ENCODE measurements at places on chromosomes 7 and 10.

DNA sequence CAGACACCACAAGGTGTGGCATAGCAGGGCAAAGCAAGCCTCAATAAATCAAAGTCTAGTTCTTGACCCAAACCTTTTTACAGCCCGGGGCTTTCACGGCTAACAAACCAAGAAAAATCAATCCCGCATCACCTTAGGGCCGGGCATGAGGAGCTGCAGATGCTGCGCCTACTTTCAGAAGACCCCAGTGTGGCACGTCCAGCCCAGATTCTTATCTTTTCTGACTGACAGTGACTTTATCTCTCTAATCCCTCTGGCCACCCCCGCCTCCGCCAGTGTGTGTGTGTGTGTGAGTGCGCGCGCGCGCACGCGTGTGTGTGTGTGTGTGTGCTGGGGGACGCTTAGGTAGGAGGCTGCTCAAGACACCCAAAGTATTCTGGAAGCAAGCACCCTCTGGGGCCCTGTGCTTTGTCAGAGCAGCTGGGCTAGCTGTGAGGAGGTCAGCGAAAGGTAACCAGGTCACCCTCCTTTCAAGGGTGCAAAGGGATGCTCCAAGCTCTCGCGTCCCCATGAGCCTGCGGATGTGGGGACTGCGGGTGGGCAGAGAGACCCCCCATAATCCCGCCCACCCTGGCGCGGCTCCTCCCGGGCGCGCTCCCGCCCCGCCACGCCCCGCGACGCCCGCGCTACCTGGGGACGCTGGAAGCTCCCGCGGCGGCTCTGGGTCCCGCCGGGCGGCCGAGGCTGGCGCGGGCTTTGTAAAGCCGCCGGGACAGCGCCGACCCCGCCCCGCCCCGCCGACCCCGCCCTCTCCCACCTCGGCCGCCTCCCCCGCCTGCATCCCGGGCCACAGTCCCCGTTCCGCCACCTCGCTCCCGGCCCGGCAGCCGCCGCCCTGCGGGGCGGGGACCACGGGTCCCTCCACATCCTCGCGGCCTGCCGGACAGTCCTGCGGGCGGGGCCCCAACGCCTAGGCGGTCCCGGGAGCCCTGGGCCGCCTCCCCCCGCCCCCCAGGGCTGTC, 57.1 kb upstream of the RHOBTB1 start:
- peak; percentile 32 for DNase-seq

DNA sequence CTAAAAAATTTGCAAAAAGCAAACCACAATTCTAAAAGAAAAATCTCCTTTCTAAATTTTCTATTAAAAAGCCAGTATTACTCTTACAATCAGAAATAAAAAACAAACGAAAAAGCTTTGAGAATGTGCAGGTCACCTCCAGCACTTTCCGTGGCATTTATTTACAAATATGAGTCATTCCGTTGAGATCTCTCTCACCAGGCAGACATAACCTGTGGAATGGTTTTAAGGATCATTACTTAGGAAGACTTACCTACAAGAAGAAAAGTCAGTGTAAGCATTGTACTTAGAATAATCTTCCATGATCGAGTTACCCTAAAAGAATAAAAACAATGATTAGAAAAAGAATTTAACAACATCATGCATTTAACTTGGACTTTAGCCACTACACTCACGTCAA, 3.3 kb downstream of the SUN3 start:
- DNase-seq, result no peak

- no peak for DNase-seq
These were observed 381.3 kb upstream of the NFE2L3 start for GRCh38 chr7:25770670-25771069.

GRCh38 chr7:134920026-134920753, 66.1 kb upstream of the AGBL3 start:
- peak; percentile 92 for DNase-seq

DNA sequence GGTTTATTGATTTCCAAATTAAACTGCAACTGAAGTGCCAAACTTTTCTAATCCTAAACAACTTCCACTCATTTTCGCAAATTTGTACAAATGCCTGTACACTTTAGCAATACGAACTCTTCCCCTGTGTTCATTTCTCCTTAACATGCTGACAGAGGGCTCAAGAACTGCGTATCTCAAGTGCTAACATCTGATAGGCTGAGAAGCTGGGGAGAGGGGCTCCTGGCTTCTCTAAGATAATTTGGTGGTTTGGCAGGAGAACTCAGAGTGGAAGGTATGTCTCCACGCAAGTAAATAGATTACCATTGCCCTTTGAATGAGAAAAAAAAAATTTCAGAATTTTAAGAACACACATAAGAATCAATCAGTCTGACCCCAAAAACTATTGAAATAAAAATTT, 53.3 kb upstream of the ANLN start:
- no peak for DNase-seq

DNA sequence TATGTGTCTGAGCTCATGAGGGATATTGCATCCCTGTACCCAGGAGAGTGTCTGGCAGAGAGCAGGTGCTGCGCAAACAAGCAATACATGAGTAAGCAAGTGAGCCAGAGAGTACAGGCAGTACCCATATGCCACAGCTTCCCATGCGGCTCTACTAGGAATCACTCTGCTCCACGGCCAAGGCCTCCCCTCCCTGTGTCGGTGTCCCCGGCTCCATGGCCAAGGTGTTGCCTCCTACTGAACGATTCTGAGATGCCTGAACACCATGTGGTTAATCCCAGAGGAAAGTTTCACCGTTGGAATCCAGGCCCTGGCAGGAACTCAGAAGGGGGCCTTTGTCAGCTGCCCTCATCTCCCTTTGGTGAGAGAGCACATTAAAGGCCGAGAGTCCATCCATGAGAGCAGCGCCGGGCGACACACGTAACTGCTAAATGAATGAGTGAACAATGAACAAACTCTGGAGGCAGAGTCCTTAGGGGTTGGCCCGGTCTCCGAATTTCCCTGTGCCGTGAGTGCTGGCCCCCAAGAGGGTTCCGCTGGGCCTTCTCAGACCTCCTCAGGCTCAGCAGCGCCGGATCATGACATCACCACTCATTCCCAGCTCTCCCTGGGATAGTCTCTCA, 136.0 kb upstream of the FAM20C start:
- no peak for DNase-seq

DNA sequence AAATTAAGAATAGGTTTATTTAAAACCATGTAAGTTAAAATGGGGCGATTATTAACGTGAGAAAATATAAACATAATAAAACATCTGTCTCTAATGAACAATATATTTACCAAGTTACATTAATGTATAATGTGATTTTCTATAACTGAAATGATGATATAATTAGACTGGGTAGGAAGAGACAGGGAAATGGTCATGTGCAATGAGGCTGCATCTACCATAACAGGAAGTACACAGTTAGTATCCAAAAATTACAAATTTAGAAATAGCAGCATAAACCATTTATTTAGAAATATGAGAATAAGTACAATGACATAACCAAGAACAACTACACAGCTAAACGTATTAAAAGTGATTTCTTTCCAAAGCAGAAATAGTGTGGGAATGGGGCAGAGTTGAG, 25.8 kb upstream of the BET1 start:
- no peak for DNase-seq

- DNase-seq, result no peak
These were observed 15.9 kb downstream of the SKIDA1 start for GRCh38 chr10:21509341-21510240.

Data from adipocyte (in vitro differentiated cells).